Sciatic nerve (tissue), 2 donors: ENCODE measurements at places on chromosomes 16 and 17. TPM values are rescaled to one million over a fixed set of nuclear protein-coding genes. Genes with fewer than 3 reads are reported as not detected.

GRCh38 chr17:8004899-8005298, 2.5 kb downstream of the GUCY2D start:
- no peak for DNase-seq

- no peak for DNase-seq
Measured at GRCh38 chr16:18969855-18970240, 13.9 kb upstream of the TMC7 start.

DNA sequence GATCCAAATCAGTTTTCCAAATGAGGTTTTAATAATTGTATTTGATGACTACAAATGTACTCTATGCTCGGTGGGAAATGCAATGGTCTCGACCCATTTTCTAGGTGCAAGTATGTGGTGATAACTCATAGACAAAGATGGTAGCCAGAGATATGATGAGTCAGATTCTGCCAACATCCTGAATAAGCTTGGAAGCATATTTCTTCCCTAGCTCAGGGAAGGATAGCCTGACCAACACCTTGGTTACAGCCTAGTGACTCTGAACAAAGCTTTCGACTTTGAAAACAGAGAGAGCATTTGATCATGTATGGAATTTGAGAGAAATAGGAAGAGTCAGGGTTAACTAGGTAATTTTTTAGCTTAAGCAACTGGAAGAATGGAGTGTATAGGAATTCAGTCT, 128.3 kb upstream of the MYOCD start:
- no peak for DNase-seq

GRCh38 chr17:80633207-80633606, 88.6 kb downstream of the RPTOR start:
- no peak for DNase-seq

GRCh38 chr16:80002261-80002660, 401.7 kb upstream of the MAF start:
- DNase-seq = no peak

DNA sequence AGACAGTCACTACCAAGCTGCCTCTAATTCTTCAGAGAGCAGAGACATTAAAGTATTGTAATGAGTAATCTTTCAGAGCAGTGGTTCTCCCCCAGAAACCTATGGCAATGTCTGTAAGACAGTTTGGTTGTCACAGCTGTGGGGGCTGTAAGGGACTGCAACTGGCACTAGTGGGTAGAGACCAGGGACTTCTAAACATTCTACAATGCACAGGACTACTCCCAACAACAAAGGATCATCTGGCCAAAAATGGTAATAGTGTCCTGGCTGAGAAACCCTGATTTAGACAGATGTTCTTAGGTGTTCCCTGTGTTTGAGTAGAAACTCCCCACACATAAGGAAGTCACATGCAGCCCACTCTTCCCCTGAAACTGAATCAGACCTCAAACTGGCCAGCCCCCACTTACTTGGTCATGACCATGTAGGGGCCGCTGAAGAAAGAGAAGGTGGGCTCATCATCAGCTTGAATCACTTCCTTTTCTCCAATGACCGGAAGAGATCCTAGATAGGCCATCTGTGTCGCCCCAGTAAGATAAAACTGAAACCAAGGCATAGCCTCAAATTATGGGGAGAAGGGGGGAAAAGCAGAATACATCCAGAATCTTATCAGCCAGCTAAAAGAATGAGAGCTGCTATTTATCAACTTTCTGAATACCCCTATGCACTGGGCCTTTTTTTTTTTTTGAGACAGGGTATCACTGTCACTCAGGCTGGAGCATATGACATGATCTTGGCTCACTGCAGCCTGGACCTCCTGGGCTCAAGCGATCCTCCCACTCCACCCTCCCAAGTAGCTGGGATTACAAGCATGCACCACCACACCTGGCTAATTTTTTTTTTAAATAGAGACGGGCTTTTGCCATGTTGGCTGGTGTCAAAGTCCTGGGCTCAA, 75.8 kb downstream of the TEX14 start:
- no peak for DNase-seq

GRCh38 chr16:66135421-66135831, 231.1 kb upstream of the CDH5 start:
- DNase-seq = peak; percentile 76

DNA sequence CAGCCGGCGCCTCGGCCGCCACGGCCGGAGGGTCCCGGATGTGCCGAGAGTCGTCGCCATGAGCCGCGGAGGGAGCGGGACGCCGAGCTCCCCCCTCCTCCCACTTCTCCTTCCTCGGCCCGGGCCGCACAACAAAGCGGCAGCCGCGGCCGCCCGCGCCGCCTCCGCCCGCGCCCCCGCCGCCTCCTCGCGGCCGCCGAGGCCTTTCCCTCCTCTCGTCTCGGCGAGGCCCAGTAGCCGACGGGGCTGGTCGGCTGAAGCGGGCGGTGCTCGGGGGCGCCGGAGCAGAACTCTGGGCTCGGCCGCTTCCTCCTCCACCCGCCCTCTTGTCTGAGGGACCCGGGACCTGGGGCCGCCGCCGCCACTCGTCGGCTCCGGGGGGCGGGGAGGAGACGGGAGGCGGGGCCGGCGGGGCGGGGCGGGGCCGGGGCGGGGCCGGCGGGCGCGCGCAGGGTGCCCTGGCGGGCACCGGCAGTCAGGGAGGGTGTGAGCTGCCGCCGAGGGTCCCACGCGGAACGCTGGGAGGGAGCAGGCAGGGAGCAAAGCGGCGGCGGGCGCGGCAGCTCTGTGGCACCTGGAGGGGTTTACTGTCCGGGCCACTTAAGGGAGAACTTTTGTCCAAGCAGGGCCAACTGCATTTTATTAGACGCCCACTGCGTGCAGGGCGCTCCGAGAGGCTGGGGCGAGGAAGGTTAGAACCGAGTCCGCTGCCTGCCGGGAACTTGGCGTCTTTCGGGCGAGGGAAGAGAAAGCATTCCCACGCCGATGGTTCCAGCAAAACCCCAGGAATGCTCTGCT, at the start of gene SMURF2:
TSS of gene SMURF2 (minus strand) at position 332 of the 798 bp plus-strand sequence. CDS start 427 bp downstream, outside the sequence.
- peak; percentile 88 for DNase-seq

DNA sequence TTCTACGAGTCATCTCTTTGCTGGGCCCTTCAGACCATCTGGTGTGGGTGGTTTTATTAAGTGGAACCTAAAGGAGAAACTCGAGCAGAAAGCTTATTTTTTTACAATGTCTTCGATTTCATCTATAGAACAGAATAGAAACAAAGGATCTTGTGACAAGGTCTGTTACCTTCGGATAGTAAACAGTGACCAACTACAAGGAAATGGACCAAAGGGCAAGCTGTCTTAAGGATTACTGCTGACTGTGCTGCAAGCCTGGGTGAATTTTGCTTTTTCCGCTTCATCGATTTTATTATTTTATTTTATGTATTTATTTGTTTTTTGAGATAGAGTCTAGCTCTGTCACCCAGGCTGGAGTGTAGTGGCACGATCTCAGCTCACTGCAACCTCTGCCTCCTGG, 348.9 kb upstream of the ERCC4 start:
- no peak for DNase-seq

DNA sequence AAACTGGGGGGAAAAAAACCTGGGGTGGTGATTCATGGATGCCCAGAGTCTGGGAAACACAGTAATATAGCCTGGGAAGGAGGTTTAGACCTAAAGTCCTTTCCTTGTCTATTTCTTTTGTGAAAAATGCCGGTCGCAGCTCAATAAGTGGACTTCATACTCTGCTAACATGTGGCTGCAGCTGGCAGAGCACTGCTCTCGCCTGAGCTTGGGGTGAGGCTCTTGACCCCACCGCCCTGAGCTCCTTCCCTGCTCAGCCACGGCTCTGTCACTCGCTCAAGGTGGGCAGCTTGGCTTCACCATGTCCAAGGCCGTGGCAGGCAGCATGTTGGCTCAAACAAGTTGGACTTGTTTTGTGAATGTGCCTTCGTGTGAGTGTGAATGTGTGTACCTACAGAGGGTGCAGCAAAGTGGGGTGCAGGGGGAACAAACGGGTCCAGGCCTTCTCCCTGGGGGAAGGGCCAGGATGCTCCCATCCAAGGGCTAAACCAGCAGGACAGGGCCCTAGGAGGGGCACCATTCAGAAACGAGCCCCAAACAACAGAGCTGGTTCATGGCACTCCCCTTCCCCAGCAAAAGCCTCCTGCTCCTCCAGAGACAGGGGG, 4.9 kb downstream of the FA2H start:
- no peak for DNase-seq

DNA sequence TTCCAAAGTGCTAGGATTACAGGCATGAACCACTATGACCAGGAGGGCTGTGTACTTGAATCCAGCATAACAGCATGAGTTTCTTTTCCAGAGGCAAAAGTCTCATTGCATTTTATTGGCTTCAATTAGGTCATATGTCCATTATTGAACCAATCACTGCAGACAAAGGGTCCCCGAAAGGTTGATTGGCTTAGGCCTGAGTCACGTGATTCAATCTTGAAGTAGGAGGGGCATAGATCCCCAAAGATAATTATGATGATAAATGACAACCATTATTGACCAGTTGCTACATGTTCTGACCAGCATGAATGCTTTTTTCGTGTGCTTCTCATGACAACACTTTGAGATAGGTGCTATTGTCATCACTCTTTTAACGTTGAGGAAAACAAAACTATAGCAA, 25.3 kb downstream of the CACNG3 start:
- DNase-seq = no peak

GRCh38 chr16:82761236-82761635, 134.5 kb downstream of the CDH13 start:
- no peak for DNase-seq

DNA sequence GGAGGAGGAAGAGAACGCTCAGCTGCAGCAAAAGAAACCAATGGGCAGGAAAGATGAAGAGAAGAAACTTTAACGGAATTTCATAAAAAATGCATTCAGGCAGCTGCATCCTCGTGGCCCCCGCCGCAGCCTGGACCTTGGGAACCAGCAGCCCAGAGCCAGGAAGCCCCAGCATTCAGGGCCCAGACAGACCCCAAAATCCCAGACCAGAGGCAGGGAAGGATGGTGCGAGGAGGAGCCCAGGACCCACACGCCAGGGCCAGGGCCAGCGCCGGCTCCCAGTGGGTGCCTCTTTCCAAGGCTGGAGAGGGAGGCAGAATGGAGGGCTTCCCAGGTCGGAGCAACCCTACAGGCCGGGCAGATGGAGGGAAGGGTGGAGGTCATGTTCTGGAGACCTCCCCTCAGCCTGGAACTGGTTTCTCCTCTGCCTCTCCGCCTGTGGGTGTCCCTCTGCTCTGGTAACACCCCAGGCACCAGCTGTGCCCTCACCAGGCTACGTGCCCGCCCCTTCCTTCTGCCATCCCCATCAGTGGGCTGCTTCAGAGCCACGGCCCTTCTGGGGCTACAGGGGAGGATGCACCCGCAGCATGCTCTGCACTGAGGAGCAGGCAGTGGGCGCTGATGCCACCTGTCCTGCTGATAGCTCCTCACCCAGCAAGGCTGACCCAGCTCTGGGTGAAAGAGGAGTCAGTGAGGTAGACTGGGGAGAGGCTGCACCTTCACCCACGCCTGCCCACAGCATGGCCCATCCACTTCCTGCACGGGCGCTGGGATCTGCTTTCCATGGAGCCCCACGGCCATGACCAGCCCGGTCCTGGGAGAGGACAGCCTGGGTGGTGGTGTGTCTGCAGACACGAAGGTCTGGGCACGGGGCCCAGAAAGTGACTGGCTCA, 1.2 kb upstream of the MIF4GD start:
- no peak for DNase-seq

DNA sequence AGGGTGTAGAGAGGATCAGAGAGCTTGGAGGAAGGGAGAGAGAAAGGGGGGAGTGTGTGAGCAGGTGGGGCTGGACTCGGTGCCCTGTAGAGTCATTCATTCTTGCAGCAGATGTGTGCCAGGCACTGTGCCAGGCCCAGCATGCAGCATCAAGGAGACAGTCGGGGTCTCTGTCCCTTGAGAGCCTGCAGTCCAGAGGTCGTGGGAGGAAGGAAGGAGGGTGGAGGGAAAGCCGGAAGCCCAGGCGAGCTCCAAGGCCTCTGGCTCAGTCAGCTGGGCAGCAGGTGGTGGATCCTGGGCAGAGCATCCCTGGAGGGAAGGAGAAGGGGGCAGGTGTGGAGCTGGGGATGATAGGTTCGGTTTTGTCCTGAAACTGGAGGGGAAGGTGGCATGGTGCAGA, 27.5 kb downstream of the EPN2 start:
- no peak for DNase-seq

DNA sequence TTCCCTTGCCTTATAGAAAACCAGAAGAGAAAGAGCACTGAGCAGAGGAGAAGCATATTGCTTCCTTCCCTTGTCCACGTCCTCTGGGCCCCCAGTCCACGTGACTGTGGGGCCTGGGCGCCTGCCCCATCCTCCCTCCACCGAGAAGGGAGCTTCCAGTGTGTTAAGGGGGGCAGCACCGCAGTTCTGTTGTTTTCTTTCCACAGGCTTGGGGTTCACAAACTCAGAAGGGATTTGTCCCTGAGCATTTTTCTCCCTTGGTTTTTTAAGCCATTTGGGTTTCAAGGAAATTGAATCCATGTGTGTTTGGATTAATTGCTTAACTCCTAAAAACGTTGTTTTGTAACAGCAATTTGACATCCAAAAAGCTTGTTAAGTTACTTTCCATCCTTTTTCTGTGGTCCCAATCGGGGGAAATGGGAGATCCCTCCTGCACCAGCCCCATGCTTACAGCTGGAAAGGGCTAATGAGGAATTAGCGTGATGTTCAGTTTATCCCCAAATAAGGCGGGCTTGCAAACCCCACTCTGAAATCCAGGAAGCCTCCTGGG, 347.5 kb upstream of the TNRC6C start:
- no peak for DNase-seq

- DNase-seq = no peak
Measured at GRCh38 chr17:68576811-68577496, 24.2 kb downstream of the FAM20A start.

DNA sequence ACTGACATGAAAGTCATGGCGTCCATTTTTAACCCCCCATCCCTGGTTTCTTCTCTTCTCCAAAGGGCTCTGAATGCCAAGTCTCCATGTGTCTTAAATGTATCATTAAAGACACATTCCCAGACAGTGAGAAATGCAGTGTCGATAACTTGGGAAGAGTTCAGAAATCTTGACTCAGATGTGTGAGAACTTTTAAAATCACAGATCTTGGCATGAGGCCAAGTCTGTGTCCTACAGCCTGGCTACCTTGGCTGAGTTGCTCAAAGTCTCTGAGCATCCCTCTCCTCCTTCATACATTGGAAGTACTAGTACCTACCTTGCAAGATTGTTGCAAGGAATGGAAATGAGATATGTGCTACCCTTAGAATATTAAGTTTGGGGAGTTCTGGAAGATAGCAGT, 1046.5 kb upstream of the RBFOX1 start:
- no peak for DNase-seq

GRCh38 chr17:17663160-17664063, 17.8 kb upstream of the RAI1 start:
- no peak for DNase-seq

GRCh38 chr16:84768808-84769197, 51.0 kb upstream of the CRISPLD2 start:
- DNase-seq = no peak

Gene CEP295NL
- total RNA-seq = 16.7 TPM

Gene C16orf87
- total RNA-seq = 9.5 TPM

Gene ADGRG3
- 4.6 TPM for total RNA-seq

Gene TEDC2
- total RNA-seq = 0.58 TPM

Gene HS3ST3A1
- 1.0 TPM for total RNA-seq

Gene SLC9A5
- total RNA-seq = 1.2 TPM

Gene KRTAP17-1
- total RNA-seq = not detected
